ENCODE measurements at places on chromosomes 12 and 14.

GRCh38 chr14:61889914-61890351 lies 127.7 kb downstream of the SNAPC1 start:
- DNase-seq = no peak

DNA sequence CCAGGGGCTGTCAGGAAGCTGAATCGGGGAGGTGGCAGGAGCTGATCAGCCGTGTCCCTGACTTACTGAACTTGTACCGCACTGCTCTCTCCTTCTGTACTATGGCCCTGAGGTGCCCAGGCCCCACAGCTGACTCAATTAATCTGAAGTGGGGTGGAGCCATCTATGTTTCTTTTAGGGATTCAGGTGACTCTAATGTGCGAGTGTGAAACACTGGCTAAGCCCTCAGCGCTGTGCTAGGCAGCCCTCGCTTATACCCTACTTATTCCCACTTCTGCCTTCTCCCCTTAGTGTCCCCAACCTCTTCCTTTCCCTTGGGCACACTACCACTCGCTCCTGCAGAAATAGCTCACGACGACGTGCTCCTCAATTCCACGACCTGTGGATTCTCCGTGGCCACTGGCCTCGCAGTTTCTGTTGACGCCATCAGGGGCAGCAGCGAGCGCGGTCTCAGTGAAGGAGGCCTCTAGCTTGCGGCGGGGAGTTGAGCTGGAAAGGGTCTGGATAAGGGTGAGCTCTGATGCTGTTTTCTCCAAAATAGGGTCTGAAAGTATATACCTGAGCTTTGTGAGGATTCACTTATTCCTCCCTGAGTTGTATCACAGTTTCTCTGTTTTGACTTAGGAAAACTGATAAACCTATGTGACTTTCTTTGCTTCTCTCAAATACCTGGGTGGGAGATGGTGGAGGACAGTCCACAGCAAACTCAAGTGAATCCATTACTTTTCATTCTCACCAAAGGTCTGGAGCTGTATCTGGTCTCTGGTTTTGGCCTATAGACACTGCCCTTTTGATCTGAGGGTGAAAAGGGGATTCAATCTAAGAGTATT lies 167.6 kb downstream of the SLC41A2 start:
- peak; percentile 12 for DNase-seq

- DNase-seq = no peak
Measured at GRCh38 chr12:57222286-57223190, 5.9 kb downstream of the NXPH4 start.

GRCh38 chr14:68621400-68622365 lies 171.2 kb downstream of the ZFP36L1 start:
- no peak for DNase-seq

- DNase-seq = no peak
Measured at GRCh38 chr14:98819132-98819866, 452.7 kb downstream of the BCL11B start.

DNA sequence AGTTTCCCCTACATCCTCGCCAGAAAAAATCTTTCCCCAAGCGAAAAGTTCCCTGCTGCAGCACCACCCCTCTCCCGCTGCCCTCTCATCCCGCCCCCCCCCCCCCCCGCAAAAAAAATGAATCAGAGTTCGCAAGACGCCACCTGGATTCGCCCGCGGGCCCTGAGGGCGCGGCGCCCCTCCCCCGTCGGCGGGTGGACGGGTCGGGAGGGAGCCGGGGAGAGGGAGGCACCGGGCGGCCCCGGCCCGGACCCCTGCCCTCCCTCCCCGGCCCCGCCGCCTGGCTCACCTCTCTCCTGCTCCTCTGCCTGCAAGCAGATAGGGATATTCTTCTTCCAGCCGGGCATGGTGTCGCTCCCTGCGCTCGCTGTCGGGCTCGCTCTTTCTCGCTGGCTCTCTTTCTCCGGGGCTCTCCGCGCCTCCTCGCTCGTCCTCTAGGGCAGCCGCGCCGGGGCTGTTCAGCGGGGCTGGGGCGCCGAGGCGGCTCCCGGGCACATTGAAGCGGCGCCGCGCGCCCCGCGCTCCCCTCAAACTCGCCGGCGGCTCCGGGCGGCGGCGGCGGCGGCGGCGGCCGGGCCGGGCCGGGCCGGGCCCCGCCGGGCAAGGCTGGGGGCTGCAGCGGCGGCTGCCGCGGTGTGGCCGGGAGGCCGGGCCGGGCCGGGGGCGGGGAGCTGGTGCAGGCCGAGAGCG lies 200.3 kb upstream of the CAND1 start:
- no peak for DNase-seq

DNA sequence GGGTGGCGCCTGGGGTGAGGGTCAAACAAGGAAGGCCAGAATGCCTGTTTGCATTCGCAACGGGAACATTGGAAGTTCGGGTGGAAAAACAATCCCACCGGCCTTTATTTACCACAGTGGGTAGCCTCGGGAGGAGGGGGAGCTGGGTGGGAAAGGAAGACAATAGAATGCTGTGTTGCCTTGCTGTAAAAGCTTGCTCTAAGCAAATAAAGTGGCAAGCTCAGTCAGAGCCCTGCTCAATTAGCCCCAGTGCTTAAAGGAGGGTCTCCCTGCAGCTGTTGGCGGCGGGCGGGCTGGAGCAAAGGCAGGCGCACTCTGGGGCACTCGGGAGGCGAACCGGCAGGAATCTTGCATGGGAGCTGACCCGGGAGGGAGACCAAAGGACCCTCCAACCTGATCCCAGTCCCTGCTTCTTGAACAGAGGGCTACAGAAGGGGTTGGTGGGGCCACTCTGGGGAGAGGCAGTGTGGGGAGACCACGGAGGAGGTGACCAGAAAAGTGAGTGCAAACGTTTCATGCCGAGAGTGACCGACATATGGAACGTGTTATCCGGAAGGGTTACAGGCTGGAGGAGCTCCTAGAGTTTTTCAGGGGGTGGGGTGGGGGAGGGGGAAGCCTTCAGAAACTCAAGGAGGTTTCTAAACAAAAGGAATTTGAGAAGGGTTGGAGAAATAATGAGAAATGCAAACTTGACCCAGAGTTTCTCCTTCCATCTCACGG lies 48.5 kb downstream of the NTF3 start:
- no peak for DNase-seq

DNA sequence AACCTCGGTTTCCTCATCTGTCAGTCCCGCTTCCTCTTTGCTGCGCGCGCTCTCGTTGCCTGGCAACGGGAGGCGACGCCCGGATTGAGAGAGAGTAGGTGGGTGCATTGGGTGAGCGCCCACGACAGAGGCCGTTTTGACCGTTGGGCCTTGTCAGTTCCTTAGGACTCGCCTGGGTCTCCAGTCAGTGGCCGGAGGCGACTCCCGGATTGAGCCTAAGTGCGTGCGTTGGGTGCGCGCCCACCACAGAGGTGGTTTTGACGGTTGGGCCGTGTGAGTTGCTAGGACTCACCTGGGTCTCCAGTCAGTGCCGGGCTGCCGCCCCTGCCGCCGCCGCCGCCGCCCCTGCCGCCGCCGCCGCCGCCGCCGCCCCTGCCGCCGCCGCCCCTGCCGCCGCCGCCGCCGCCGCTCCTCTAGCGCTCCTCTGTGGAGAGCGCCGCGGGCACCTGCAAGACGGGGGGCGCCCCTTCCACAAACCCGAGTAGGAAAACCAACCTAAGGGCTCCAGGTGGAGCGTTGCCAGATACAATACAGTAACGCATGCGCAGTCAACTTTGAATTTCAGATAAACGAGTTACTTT lies 37.2 kb downstream of the APOBEC1 start:
- DNase-seq = no peak

DNA sequence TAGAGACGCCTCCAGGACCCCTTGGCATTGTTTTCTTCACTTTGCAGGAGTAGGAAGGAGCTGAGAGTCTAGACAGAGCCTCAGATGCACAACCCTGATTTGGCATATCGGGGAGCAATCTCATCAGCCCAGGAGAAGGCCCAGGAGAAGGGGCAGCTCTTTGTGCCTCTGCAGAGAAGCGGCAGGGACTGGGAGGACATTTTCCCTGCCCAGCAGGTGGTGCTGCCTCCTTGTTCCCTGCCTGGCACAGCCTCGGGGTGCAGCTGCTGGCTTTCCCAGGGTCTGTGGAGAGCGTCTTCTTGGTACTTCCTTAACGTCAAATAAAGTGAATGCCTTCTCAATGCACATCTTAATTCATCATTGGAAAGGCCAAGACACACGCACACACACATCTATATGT lies 419.5 kb downstream of the TMEM121 start:
- DNase-seq = no peak

DNA sequence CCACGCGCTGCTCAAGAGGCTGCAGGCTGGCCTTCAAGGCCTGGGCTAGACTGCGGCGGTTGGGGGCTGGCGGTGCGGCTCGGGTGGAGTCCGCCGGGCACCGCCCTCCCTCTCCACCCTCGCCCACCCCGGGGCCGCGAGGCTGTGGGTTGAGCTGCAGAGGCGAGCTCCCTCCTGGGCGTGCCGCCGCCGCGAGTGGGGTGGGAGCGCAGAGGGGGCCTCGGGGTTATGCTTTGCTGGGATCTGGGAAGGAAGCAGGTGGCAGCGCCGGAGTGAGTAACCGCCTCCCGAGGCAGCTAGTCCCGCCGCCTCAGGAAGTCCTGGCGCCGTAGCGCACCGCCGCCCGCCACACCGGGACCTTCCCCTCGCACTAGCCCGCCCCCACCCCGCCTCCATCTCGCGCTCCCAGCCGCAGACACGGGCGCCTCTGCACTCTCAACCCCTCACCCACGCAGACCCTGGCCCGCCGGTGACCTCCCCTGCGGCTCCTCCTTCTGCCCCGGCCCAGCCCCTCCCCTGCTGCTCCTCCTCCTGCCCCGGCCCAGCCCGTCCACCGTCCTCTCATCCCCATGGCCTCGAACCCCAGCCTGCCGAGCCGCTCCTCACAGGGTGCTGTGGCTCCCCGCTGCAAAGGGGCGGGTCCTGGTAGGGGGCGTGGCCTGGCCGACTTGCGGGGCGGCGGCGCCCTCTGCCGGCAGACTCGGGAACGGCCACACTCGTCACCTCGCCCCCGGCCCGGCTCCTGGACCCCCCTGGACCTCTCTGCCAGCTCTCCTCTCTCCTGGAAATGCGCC lies 16.6 kb downstream of the TAMALIN start:
- DNase-seq = peak; percentile 76

DNA sequence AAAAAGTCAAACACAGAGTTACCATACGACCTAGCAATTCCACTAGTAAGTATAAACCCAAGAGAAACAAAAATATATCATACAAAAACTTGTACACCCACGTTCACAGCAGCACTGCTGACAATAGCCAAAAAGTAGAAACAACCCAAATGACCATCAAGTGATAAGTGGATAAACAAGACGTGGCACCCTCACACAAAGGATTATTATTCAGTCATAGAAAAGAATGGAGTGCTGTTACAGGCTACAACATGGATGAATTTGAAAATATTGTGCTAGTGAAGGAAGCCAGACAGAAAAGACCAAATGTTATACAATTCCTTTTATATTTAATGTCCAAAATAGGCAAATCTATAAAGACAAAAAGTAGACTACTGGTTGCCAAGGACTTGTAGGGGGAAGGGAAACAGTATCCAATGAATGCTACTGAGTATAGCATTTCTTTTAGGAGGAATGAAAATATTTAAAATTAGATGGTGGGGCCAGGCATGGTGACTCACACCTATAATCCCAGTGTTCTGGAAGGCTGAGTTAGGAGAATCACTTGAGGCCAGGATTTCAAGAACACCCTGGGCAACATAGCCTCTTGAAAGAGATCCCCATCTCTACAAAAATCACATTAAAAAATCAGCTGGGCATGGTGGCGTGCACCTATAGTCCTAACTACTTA lies 41.9 kb downstream of the SPTLC2 start:
- DNase-seq = no peak

DNA sequence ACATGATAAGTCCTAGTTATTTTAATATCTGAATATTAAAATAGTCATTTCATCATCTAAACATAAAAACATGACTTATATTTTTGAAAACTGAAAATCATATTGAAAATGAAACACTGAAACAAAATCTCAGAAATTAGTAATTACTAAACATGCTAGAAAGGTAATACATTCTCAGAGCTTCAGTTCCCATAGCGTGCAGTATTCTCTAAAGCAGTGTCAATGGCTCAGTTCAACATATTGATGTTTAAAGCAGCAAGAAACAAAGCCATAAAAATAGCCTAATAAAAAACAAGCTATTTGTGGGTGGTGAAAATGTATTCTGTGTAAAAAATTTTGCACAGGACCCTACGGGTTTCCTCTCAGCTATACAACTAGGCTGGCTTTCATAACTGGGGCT lies 1337.4 kb downstream of the FSCB start:
- no peak for DNase-seq

GRCh38 chr14:34344318-34344717 lies 117.7 kb downstream of the SPTSSA start:
- DNase-seq = no peak

Measured in stimulated activated CD8-positive, alpha-beta memory T cell treated with anti-CD3 and anti-CD28 coated beads, Interleukin-7, amount 100 ng/mL, for 4 hours (primary cell).